T-helper 1 cell treated with Interleukin-12 subunit alpha and Interleukin-12 subunit beta and Interleukin-4 antibody, amounts not matched to agents 30 ng/mL and 1 ng/mL, for 36 hours (primary cell): ENCODE measurements at places on chromosomes 3 and 15. TPM values are rescaled to one million over a fixed set of nuclear protein-coding genes. Genes with fewer than 3 reads are reported as not detected.

The PLCB2 gene
- total RNA-seq = 178 TPM in 2 replicates

The SLC2A2 gene
- not detected in 2 replicates for total RNA-seq

The DUOXA1 gene
- 0.42 TPM in 1 of 2 replicates, not detected in the other for total RNA-seq

The C3orf22 gene
- not detected in 2 replicates for total RNA-seq

The TMF1 gene
- total RNA-seq = 46.3 and 46.8 TPM in 2 replicates

The ANKRD34C gene
- not detected in 2 replicates for total RNA-seq

The RLBP1 gene
- not detected in 2 replicates for total RNA-seq

The PCLAF gene
- 68.1 and 69.5 TPM in 2 replicates for total RNA-seq

The KPNA4 gene
- 49.3 and 51.5 TPM in 2 replicates for total RNA-seq

The TM4SF18 gene
- not detected in 2 replicates for total RNA-seq

The ADAMTS17 gene
- 2.1 and 3.2 TPM in 2 replicates for total RNA-seq

The ADGRG7 gene
- total RNA-seq = not detected in 2 replicates

The CATSPER2 gene
- total RNA-seq = 7.6 and 9.8 TPM in 2 replicates

The RTF1 gene
- 39.8 and 43.9 TPM in 2 replicates for total RNA-seq

The IQCF2 gene
- not detected in 2 replicates for total RNA-seq
